ENCODE measurements at places on chromosomes 6 and 20.

- DNase-seq: no peak
These were observed 825.3 kb upstream of the GJE1 start for GRCh38 chr6:141307309-141307998.

DNA sequence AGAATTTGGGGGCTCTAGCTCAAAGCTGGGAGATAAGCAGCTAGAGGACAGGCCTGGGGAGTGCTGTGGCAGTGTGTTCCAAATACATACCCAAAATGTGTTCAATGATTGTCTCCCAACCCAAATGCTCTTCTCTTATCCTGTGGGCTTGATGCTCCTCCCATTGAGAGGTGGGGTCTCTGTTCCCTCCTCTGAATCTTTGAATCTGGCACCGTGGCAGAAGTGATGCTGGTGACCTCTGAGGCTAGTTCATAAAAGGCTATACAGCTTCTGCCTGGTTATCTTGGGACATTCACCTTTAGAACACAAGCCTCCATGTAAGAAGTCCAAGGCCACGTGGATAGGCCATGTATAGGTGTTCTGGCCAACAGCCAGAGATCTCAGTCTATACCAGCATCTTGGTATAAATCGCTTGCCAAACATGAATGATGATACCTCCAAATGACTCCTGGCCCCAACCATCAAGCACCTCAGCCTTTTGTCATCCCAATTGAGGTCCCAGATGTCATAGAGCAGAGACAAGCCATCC, 15.9 kb upstream of the MYBL2 start:
- no peak for DNase-seq

GRCh38 chr6:145895802-145896201, 68.4 kb downstream of the SHPRH start:
- no peak for DNase-seq

DNA sequence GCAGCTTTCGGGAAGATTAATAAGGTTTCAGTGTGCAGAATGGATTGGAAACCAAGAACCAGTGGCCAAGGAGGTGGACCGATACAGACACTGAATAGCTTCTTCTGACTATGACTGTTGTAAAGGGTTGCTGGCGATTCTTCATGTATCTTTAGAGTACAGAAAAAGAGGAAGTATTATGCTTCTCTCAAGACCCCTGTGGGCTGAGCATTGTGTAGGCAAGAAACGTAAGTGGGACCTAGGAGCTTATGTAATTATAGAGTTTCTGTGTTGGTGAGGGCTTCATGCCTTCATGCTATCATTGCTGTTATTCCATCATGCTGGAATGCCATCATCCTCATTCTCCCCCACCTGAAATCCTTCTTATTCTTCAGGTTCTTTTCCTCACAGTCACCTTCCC, 105.4 kb upstream of the AKIRIN2 start:
- no peak for DNase-seq

- no peak for DNase-seq
These were observed 27.4 kb upstream of the FAM135A start for GRCh38 chr6:70385901-70386300.

- no peak for DNase-seq
These were observed 472.1 kb upstream of the MARCKS start for GRCh38 chr6:113385020-113385431.

- no peak for DNase-seq
These were observed 621.8 kb downstream of the CDH26 start for GRCh38 chr20:60579941-60580515.

DNA sequence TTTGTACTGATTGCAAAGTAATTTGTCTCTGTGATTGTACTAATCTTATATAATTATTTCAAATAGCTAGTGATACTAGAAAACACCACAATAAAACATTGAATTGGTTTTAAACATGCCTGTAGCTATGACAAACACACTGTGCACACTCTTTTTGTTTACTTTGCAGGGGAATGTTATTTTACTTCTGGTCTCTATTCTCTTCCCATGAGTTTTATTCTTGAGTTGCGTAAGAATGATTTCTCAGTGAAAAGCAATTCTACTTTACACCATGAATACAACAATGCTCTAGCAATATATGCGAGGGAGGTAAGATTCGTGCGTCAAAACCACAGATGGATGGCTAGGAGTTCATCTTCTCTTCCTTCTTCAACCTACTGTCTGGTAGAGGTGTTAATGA, 68.4 kb upstream of the PHACTR1 start:
- no peak for DNase-seq

- no peak for DNase-seq
These were observed 15.4 kb downstream of the POPDC3 start for GRCh38 chr6:105164418-105164817.

GRCh38 chr20:1805816-1806215, 89.4 kb upstream of the SIRPA start:
- no peak for DNase-seq

DNA sequence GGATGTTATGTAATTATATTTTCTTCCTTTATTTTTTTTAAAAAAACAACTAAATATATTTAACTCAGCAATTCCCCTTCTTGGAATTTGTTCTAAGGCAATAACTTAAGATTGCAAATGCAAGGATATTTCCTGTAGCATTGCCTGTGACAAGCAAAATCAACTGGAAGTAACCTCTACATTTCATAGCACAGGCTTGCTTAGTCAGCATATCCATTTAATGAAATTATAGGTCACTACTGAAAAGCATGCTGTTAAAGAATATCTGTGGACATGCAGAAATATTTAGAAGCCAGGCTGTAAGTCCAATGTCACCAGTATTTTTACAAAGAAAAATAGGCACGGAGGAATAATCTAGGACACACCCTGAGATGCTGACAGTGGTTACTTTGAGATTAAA, 8.7 kb upstream of the MEP1A start:
- no peak for DNase-seq

- DNase-seq: no peak
These were observed 3.1 kb downstream of the HLA-C start for GRCh38 chr6:31268836-31269235.

- DNase-seq: no peak
These were observed 195.8 kb upstream of the ARG1 start for GRCh38 chr6:131377112-131377705.

DNA sequence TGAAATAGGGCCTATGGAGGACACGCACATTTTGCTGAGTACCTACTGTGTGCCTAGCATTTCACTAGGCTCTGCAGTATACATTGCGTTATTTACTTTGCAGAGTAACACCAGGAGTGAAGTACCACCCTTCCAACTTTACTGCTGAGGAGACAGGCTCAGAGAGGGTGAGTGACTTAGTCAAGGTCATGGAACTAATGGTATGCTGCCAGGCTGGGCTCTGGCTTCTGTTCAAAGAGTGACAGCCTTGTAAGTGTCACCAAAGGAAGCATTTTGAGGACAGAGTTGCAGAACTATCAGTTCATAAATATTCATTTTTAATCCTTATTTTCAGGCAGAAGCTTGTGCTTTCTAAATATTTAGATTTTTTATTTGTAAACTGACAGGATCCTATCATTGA, 754.9 kb upstream of the CHD6 start:
- DNase-seq: no peak

DNA sequence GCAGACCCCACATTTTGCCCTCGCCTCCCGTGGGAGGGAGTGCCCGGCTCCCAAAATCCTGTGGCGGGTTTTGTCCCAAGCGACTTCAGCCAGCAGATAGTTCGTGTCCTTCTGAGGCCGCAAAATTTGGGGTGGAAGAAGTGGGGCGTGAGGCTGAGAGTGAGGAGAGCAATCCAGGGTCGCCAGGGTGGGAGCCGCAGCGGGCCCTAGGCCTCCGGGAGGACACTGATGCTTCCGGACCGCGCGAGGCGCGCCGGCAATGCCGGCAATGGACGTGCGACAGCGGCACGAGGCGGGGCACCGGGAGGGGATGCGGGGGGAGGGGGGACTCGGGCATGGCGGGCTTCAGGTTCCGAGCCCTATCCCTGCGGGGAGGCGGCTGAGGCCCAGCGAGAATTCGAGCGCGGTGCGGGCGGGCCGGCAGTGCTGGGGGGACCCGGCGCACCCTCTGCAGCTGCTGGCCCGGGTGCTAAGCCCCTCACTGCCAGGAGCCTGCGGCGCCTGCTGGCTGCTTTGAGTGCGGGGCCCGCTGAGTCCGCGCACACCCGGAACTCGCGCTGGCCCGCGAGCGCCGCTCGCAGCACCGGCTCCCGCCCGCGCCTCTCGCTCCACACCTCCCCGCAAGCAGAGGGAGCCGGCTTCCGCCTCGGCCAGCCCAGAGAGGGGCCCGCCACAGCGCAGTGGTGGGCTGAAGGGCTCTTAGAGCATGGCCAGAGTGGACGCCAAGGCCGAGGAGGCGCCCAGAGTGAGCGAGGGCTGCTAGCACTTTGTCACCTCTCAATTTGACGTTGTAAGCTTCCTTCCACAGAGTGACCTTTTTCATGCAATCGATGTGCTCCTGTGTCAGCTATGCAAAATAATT, 143.8 kb downstream of the LPA start:
- peak; percentile 75 for DNase-seq

Data from T-helper 9 cell (primary cell).